ENCODE measurements at places on chromosomes 6 and 20.

- no peak for DNase-seq
These were observed 473.1 kb downstream of the KIF16B start for GRCh38 chr20:16100111-16100510.

- peak; percentile 82 for DNase-seq
These were observed 22.4 kb downstream of the JAG1 start for GRCh38 chr20:10651227-10651990.

DNA sequence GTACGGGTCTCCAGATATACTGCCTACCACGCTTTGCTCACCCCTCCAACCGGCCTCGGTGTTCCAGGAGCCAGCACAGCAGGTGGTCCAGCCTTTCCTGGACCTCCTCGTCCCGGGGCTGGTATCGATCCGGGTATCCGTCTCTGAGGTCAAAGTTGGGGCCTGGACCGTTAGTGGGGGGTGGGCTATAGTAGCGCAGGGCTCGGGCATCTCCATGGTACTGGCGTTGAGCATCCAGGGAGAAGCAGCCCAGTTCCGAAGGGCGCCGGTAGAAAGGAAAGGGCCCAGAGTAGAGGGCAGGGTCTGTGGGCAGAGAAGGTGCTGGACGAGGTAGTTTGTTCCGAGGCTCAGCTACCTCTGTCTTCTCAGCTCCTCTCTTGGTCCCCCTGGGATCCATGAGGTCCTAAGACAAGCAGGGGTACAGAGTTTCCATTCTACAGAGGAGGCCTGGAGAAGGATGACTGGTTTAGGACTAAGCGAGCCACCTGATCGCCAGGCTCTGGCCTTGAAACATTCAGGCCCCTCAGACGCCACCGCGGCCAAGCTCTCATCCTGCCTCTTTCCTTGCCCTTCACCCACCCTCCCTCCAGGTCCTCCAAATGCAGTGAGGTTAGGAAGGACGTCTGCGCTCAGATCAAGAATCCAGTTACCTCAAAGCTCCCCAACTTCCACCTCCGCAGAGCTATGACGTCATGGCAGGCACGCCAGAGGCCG is 502 bp downstream of the DXO start:
- DNase-seq = no peak

DNA sequence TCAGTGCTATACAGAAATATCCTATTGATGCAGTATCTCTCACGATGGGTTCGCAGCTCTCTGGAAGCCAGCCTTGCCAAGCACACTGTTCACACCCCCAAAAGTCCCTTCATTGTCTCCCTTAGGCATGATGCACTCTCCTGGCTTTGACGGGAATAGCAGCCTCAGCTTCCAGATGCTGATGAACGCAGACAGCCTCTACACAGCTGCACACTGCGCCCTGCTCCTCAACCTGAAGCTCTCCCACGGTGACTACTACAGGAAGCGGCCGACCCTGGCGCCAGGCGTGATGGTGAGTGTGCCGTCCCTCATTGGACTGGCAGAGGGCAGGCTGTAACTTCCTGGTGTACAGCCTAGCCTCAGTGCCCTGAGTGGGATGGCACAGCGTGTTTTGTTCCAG is 60.0 kb upstream of the PBOV1 start:
- DNase-seq = no peak

DNA sequence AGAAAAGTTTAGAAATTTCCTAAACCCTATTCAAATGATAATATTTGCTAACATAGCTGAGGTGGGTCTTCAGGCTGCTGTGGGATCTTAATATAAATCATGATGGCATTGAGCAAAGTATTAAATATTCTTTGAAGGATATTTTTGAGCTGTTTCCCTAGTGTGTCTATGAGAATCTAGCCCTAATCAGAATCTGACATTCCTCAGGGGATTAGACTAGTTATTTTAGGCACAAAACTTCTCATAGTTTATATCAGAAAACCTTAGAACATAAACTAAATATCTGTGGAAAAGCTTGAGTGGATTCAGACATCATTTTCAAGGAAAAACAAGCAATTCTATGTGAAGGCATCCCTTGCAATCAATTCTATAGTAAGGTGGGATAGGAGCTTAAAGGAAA is 594.5 kb downstream of the RFPL4B start:
- DNase-seq = no peak

All from fibroblast of skin of back (primary cell).